ENCODE measurements at places on chromosomes 6 and 20.

GRCh38 chr6:118325220-118325860 lies 222.8 kb upstream of the PLN start:
- DNase-seq, result no peak

DNA sequence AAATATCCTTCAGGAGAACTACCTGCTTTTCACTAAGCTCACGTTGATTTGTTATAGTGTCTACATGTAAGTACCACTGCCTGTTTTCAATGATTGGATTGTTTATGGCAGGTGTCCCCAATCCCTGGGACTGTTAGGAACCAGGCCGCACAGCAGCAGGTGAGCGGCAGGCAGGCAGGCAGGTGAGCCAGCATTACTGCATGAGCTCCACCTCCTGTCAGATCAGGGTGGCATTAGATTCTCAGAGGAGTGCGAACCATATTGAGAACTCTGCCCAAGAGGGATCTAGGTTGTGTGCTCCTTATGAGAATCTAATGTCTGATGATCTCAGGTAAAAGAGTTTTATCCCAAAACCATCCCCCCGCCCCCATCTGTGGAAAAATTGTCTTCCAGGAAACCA lies 303.3 kb downstream of the EYA4 start:
- DNase-seq, result no peak

DNA sequence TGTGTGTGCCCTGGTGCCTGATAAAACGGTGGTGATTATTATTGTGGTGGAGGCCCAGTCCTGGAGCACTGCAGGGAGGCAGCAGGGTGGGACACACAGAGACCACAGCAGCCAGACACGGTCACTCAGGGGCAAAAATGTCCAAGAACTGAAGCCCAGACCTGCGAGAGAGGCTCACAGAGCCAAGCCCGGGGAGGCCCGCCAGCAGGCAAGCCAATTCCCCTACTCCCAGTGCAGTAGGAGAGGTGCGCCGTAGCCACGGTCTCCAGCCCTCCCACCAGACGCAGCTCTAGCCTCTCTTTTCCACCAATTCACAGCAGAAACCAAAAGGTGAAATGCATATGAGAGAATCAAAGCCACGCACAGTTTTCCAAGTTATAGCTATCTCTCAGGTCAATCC lies 179.4 kb upstream of the TAB2 start:
- DNase-seq, result no peak

- DNase-seq, result no peak
These were observed 425.2 kb downstream of the CD83 start for GRCh38 chr6:14542670-14543366.

GRCh38 chr6:162541019-162541601 lies 186.5 kb downstream of the PRKN start:
- no peak for DNase-seq

DNA sequence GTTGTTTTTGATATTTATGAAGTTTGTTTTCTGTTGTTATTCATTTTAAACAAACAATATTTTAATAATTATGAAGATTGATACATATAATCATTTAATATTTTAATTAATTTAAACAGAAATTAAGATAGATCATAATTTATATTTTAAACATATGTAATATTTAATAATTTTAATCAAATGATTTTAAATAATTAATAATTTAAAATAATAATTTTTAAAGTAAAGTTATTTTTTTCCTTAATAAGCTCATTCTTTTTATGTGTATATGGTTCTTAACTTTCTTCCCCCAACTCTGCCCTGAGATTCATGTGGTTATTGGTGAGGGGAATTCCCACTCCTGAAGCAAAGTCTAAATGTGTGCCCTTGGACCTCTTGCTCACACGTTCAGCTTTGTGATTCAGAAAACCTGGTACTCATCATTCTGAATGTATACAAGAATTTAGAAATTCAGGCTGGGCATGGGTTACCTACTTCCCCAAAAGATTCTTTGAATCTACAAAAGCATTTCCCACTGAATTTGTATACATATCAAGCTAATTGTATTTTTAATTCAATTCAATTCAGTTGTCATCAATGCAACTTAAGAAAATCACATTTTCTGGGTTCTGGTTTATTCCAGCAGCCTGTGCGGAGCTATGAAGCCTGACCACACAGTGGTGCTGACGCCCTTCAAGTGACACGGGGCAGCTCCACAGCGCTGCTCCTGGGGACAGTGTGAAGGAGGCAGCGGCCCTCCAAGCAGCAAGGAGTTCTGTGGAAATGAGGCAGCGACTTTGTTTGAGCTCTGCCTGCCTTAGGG lies 168.9 kb upstream of the UST start:
- no peak for DNase-seq

DNA sequence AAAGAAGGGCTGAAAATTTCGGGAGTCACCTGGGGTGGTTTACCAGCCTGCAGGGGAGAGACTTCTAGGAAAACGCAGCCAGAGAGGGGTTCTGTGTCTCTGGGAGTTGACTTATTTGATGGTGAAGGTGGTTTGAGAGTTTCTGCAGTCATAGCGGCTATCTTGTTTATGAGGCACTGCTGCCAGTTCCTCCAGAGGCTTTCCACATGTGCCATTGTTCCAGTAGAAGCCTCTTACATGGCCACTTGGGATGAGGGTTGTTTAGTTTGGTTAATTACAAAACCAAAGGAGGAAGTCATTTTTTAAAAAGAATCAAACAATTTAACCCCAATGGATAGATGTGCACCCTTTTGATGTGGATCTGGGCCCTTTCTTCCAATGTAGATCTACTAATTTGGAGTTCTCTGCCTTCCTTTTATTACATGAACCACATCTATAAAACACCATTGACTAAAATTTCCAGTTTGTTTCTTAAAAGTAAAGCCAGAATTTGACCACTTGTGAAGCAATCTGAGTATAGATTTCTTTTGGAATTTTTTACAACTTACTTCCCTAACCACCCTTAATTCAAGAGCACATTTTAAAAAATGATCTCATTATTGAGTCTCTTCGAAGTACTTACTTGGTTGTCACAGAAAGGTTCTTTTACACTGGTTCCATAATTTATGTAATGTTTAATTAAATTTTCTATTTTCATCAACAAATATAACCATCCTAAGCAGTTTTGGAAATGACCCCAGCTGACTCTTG lies 97.6 kb downstream of the TCP11 start:
- DNase-seq, result no peak

- DNase-seq, result peak; percentile 58
These were observed 296 bp downstream of the ADNP start for GRCh38 chr20:50930976-50931305.

DNA sequence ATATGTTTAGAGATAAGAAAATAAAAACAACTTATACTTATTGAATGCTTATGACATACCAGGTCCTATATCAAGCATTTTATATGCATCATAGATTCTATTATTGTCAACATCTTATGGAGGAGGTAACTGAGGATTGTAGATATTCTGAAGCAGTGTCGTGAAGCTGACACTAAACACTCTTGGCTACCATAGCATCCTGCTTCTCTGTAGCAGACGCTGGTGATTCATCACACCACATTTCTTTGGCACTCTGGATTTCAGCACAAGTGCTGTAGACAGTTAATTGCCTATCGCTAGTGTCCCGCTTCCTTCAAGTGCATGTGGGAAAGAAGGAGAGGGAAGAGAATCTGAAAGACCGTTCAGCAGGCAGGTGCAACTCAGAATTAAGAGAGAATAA lies 317.1 kb downstream of the PLCB1 start:
- no peak for DNase-seq
